ENCODE measurements at places on chromosomes 6 and 20.

- DNase-seq = peak; percentile 69
Observed at GRCh38 chr6:24855395-24856245, 56.9 kb upstream of the ARMH2 start.

- DNase-seq = no peak
Observed at GRCh38 chr6:98975421-98975820, 27.7 kb upstream of the FBXL4 start.

GRCh38 chr6:168247443-168248147 lies 72.0 kb downstream of the DACT2 start:
- DNase-seq = no peak

DNA sequence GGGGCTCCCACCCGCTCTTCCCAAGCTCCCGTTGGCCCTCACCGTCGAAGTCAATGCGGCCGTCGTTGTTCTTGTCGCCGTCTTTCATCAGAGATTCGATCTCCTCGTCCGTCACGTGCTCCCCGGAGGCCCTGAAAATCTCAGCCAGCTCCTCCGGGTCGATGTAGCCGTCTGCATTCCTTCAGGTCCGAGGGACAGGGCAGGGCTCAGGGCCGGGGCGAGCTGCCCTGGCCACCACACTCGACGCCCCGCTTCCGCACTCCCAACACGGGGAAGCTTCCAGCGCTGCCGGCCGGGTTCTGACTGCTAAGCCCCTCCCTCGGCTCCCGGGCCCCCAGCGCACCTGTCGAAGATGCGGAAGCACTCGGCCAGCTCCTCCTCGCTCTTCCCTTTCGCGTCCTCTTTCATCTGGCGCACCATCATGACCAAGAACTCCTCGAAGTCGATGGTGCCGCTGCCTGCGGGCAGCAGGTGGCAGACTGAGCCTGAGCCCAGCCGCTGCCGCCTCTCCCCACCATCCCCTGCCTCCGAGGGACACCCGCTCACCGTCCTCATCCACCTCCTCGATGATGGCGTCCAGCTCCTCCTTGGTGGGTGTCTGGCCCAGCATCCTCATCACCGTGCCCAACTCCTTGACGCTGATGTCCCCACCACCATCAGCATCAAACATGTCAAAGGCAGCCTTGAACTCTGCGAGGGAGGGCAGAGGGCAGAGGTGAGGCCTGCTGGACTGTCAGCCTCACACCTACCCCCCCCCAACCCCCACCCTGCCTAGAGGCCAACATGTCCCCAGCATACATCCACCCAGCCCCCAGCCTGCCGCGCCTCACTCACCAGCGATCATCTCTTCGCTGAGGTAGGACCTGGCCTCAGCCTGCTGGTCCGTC lies 2.9 kb downstream of the TNNC2 start:
- no peak for DNase-seq

GRCh38 chr6:5087389-5087788 lies 2.2 kb downstream of the PPP1R3G start:
- DNase-seq = no peak

All from right atrium auricular region (tissue), 2 donors.